Endothelial cell of umbilical vein (primary cell): ENCODE measurements at places on chromosomes 7 and 10. TPM values are rescaled to one million over a fixed set of nuclear protein-coding genes. Genes with fewer than 3 reads are reported as not detected.

- DNase-seq: no peak
- no peak overlapping the region for H3K4me3 ChIP-seq
- H3K4me1 ChIP-seq: no peaks in the 10 kb centered on the region
- no peak overlapping the region for H3K27ac ChIP-seq
These were observed 498.3 kb downstream of the SORCS3 start for GRCh38 chr10:105139363-105139896.

DNA sequence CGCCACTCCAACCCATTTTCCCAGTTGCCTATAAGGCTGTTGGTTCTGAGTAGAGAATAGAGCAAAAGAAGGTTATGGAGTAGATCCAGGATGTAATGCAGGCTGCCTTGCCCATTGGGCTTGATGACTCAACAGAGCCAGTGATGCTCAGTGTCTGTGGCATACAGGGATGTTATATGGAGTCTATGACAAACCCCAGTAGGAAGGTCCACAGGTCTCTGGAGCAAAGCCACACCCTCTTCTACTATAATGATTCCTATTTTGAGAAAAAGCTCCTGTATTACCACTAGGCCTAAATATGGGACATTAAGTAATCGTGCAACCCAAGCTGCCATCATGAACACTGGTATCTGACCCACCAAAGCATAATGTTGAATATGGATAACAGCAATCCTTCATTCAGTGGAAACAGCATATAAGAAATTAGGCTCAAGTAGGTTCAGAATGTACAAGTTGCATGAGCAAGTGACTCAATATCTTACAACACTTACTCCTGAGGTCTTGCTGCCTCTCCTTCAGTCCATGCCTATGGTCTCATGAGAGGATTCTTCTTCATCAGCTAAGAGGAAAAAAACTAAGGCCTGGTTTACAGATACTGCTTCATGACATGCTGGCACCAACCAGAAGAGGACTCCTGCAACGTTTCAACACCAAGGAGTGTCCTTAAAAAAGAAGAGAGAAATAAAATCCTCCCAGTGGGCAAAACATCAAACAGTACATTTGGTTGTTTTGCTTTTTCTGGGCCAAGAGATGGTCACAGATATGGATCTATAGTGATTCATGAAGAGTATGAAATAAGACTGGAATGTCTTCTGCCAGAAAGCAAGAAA lies 14.8 kb upstream of the FHIP2A start:
- H3K27me3 ChIP-seq: no peaks in the 10 kb centered on the region
- no peaks in the 10 kb centered on the region for H3K4me1 ChIP-seq
- H3K4me3 ChIP-seq: no peak overlapping the region
- no peak overlapping the region for H3K27ac ChIP-seq
- no peak for DNase-seq

Gene H2BK1
- polyA plus RNA-seq: not detected in 2 replicates

Gene SMKR1
- polyA plus RNA-seq: not detected in 2 replicates

Gene FAM107B
- 27.0 and 39.2 TPM in 2 replicates for polyA plus RNA-seq

Gene ZNF804B
- polyA plus RNA-seq: not detected in 2 replicates

Gene EGR2
- 0.47 and 0.54 TPM in 2 replicates for polyA plus RNA-seq
